ENCODE measurements at places on chromosomes 12 and 14.

DNA sequence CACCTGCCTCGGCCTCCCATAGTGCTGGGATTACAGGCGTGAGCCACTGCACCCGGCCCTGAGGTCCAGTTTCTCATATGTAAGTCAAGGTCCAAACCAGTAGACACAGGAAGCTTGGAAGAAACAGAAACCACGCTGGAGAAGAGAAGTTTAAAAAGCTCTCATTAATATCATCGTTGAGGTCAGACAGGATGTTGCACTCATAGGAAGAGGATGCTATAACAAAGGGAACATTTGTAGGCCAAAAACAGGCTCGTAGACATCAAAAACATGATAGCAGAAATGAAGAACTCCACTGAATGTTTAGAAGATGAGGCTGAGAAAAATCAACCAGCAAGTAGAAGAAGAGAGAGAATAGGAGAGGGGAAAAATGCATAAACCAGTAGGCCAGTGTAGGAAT is 46.8 kb downstream of the ACACB start:
- DNase-seq: no peak

DNA sequence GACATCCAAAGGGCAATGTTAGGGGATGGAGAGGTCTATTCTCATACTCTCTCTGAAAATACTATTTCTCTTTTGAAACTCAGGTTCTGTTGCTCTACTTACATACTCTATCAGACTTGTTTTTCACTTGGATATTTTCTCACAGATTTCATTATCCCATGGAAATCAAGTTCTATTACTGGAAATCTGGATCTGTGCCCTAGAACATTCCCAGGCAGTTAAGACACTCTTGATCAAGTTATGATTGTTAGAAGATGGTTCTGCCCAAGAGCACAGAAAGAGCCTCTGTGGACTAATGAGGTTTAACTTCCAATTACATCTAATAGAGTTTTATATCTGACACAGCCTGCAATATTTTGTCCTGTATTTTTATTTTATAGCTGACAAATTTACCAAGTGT is 591.0 kb upstream of the ATP2B1 start:
- DNase-seq: no peak

DNA sequence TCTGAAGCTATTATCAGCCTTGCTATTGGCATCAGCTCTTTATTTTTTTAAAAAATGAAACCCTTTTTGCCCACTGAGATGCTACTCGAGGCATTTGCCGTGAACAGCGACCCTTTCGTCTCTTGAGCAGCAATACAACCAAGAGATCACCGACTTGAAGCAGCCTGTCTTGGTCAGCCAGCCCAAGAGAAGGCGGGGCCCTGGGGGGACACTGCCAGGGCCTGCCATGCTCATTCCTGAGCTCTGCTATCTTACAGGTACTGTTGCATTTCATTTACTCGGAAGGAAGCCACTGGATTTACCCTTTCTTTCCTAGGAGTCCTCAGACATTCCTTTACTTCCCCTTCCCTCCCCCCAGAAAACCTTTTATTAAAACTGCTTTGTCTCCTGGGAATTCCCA is 16.7 kb downstream of the PIWIL1 start:
- no peak for DNase-seq

DNA sequence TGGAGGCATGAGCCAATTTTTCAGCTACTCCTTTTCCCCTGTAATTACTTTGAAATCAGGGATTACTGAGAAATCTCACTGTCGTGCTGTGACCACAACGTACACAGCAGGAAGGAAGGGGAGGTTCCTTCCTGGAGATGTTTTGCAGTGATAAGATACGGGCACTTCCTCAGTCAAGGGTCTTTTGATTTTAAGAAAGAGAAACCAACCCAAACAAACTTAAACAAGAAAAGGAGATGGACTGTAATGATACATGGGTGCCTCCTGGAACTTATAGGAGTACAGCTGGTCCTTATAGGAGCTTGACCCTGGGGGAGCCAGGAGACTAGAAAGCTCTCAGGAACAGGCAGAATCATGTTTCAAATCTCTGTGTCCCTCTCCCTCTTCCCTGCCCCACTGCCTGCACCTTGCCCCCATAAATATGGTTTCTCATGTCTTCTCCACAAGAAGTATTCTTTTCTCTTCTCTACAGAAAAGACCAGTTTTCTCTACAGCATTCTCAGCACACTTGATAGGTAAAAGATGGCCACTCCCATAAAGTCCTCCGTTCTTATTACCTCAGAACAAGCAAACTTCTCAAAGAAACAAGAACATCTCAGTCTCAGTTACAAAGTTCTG is 281.1 kb upstream of the AMIGO2 start:
- no peak for DNase-seq

GRCh38 chr14:65100922-65101541 is 1.3 kb downstream of the MAX start:
- no peak for DNase-seq

DNA sequence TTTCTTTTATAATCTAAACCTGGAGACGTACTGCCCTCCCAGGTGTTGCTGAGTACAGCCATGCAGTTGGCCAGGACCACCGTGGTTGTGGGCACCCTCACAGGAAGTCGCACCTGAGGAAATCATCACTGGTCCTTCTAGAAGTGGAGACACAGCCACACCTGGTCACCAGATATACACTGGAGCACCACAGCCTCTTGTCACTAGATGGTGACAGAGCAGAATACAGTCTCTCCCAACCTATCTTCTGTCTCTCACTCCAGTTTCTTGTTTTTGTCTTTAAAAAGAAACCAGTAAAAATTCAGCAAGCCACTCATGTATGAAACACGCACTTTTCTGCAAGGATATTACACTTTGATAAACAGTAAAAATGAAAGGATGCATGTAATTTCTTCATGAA is 43.1 kb upstream of the GPHB5 start:
- no peak for DNase-seq

DNA sequence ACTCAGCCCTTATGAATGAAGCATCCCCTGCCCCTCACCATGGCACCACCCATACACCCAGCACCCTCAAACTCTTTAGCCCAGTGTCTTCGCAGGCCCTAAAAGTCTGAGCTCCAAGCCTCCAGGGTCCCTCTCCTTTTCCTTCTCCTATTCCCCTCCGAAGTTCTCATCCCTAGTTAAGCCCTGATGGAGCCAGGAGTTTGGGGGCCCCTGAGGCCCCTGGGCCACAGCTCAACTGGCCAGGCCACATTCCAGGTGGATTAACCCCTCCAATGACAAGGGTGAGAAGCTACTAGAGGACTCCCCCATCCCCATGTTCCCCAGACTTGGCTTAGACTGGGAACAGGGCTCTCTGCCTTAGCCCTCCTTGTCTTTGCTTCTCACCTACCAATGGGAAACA is 2.6 kb downstream of the RARG start:
- DNase-seq: no peak

- DNase-seq: no peak
Measured at GRCh38 chr12:26768611-26769603, 64.1 kb downstream of the ITPR2 start.

- DNase-seq: peak; percentile 84
Measured at GRCh38 chr14:22691171-22691570, 47.0 kb upstream of the OR6J1 start.

- DNase-seq: peak; percentile 86
Measured at GRCh38 chr14:89845346-89845745, 109.2 kb downstream of the EFCAB11 start.

- no peak for DNase-seq
Measured at GRCh38 chr12:118015944-118016343, 559 bp upstream of the RFC5 start.

All from fibroblast of upper back skin (primary cell).